Endothelial cell of umbilical vein (primary cell): ENCODE measurements at places on chromosomes 12 and 14.

DNA sequence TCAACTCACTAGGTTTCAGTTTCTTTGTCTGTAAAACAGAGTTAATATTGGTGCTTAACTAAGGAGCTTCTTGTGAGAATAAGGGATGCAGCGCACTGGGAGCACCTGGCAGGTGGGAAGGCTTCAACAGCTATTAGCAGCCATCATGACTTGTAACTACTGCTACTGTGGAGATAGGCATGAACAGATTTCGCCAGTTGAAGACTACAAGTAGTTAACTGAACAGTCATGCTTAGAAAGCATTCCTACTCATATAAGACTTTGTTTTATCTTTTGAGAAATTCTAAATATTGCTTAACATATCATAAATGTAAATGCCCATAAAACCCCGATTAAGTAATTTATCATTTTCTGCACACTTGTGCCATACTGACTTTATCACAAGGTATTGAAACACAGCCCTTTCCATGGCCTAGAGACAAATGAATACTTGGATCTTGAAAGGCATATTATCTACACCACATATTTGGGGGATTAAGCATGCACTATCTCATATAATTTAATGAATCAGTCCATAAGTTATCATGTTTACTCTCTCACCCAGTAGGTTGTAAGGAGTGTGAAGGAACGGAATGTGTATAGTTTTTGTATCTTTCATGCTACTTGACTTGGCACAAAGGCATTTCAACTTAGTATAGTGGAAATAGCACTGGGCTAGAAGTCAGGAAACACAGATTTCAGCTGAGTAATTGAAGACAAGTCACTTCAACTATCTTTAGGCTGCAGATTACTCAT is 16.1 kb downstream of the NTN4 start:
- DNase-seq, result no peak

DNA sequence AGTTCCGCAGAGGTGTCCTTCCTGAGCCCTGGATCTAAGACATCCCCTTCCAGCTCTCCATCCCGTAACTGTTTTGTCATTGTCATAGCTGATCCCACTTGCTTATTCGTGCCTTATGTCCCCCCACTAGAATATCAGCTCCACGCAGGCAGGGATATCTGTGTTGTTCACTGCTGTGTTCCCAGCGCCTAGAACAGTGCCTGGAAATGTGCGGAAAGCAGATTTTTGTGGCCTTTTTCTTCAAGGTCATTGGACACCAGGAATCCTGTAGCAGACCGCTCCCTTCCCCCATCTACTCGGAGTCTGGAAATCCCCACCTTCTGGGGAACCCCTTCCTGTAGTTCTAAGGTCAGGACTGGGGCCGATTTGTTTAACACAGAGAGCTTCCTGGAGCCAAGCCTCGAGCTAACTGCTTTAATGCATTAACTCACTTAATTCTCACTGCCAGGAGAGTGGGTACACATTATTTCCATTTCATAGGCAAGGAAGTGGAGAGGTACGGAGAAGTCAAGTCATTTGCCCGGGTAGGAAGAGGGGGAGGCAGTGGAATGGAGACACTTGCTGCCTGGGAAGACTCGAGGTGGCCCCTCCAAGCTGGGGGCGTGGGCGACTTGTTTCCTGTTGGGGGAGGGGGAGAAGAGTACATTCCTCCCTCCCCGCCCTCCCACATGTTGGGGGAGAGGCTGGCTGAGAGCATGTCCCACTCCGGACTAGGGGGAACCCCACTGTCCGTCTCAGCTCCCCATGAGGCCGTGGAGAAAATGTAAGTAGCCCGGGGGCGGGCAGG is 1.2 kb upstream of the SH2B3 start:
- DNase-seq, result peak; percentile 79

DNA sequence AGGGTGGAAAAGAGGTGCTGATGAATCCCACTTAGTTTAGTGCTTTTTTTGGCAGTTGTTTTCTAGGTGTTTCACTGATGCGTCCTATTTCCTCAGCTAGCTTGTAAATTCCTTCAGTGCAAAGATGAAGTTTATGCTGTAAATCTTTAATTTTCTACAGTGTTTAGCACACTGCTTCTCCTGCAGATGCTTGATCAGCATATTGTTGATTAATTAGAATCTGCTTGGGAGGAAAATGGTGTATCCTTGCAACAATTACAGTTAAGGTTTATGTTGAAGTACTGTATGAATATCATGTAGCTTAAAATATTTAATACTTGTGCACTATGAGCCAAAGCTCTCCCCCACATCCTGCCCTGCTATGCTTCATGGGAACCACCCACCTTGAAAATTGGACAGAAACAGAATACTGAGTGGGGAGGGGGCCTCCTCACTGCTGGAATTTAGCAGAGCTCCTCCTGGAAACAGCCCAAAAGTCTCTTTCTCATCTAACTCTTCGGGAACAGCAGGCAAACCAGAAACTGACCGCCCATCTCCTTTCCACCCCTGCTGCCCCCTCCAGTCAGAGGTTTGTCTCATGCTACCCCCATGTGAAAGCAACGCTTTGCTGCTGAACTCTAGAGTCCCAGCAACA is 20.3 kb upstream of the DHRS4 start:
- DNase-seq, result no peak

DNA sequence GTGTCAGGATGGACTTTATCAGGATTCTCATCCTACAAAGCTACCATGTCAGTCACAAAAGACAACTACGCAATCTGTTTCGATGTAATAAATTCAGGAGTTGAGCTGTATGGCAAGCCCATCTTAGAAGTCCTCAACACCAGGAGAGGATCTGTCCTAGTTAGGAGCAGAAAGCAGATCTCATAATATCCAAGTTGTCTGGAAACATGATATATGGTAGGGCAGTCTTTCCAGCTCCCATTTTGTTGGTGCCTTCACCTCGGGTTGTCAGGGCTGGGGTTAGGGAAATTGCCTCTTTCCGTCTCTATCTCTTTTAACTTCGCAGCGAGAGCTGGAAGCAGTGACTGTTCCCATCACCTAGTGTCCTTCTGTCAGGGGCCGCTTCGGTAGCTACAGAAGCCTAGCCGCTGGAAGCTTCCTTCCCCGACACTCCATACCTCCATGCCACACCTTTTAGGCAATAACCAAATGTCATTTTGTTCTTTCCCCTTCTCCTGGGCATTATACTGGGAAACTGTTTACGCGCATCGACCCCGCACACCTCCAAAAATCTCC is 1.4 kb downstream of the NIN start:
- DNase-seq, result no peak

- DNase-seq, result no peak
Observed at GRCh38 chr14:100263141-100263540, 24.2 kb downstream of the YY1 start.

GRCh38 chr14:64220466-64220865 is 73.7 kb downstream of the ESR2 start:
- no peak for DNase-seq

DNA sequence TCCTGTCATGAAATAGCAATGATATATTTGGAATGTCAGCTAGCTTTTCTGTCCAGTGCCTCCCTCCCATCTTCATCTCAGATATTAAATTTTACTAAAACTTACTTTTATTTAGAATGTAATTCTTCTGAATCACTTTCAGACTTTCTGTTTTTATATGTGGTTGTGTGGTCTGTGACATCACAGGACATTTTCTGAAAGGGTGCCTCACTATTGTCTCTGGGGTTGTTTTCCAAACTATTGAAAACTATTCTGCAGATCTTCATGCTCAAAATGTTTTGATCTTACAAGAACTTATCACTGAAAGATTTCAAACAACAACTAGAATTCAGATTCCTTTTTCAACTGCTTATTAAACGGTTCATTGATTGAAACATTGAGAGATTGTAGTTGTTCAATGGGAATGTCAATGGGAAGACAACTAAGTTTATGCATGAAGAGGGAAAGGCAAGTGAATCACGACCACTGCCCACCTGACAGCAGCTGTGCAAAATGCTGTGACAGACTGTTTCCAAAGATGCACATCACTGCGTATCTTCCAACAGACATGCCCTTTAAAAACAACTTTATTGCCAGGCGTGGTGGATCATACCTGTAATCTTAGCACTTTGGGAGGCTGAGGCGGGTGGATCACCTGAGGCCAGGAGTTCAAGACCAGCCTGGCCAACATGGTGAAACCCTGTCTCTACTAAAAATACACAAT is 51.3 kb downstream of the KLRG1 start:
- no peak for DNase-seq

- DNase-seq, result no peak
Observed at GRCh38 chr12:90794212-90794611, 160.8 kb downstream of the CCER1 start.

DNA sequence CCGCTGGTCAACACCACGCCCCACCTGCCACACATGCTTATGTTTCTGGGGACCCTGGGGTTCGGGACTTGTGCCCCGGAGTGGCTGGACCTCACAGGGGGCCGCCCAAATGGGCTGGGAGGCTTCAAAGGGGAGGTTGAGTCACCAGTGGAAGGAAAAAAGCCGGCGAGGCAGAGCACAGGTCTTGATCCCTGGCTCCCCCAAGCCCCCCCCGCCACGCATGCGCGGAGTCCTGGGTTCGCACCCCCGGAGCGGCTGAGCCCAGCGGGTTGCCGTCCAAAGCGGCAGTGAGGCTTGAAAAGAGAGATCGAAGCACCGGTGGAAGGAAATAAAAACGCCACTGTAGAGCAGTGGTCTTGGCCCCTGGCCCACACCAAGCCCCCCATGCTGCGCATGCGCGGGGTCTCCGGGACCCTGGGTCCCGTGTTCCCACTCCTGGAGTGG is 313.5 kb downstream of the ALG10 start:
- no peak for DNase-seq

GRCh38 chr14:101961746-101962502 is 2.4 kb upstream of the DYNC1H1 start:
- DNase-seq, result no peak

- no peak for DNase-seq
Observed at GRCh38 chr12:27094726-27095125, 12.3 kb upstream of the C12orf71 start.

DNA sequence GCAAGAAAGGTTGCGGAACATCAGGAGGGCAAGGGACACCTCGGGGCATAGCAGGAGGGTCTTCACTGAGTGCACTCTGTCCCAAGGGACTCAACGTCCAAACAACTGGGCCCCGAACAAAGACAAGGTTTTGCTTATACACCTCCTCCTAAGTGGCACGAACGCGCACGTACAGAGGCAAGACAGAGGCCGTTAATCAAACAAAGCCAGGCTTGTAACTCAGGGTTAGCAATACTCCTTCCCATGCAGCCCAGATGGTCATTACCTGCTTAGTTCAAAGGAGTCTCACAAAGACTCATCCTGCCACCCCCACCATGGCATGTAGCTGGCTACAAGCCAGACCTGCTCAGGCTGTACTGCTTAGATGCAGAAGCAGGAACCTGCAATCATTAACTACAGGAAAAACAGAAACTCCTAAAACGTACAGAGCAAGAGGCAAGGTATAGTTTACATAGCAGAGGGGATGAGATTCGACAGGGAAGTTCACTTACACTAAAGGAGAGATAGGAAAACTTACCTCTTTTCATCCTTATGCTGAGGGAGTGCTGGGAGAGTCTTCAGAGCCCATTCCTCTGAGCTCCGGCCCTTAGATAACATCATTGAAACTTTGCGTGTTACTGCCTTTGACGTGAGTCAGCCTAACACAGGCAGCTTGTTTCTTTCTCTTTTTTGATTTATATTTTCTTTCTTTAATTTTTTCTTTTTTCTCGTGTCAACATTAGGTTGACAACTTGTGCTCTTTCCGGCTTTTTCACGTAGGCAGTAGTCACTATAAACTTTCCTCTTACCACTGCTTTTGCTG is 1319.1 kb downstream of the TMEM121 start:
- no peak for DNase-seq

DNA sequence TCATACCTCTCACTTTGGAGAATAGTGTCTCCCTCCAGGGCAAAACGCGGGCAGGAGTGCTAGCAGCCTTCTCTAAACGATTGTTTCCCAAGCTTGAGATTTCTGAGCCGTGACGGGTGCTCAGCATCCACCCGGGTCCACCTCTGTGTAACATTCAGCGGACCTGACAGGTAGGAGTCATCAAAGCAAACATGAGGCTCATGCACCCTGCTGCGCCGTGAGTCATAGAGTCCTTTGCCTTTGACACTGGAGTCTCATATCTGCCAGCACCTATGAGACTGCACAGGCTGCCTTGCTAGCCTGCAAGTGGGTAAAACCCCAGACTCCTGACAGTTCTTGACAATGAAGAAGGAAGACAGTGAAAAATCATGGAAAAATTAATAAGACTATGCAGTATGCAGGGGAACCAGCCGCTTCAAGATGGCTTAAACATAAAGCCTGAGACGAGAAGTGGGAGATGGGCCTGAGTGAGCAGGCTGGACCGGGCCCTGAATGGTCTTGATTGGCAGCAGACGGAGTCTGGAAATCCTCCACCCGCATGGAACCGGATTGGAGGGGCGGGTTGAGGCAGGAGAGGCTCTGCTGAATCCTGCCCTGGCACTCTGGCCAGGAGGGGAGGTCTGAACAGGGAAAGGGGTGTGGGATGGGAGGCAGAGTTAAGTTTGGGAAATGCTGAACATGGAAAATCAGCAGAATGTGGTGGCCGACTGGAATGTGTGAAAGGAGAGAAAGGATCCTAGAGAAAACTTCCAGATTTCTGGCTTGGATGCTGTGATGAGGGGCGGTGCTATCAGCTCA is 54.2 kb downstream of the LGMN start:
- DNase-seq, result no peak

GRCh38 chr12:67634303-67634761 is 14.2 kb upstream of the DYRK2 start:
- DNase-seq, result no peak

- no peak for DNase-seq
Observed at GRCh38 chr12:105453316-105453715, 122.8 kb downstream of the C12orf75 start.

DNA sequence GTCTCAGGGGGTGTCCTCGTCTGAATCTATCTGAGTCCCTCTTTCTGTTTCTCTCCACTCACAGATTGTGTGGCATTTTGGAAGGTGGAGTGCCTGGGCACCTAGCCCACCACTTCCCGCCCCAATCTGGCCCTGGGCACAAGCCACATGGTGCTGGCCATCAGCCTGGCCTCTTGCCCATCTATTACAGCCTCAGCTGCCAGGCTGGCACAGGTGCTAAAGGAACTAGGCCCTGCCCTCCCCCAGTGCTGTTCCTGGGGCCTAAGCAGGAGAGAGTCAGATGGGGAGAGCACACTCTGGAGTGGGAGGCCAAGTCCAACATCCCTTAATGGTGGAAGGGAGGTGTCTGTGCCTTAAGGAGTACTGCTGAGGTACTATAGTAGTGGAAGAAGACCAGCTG is 8.3 kb upstream of the CALCOCO1 start:
- DNase-seq, result no peak

DNA sequence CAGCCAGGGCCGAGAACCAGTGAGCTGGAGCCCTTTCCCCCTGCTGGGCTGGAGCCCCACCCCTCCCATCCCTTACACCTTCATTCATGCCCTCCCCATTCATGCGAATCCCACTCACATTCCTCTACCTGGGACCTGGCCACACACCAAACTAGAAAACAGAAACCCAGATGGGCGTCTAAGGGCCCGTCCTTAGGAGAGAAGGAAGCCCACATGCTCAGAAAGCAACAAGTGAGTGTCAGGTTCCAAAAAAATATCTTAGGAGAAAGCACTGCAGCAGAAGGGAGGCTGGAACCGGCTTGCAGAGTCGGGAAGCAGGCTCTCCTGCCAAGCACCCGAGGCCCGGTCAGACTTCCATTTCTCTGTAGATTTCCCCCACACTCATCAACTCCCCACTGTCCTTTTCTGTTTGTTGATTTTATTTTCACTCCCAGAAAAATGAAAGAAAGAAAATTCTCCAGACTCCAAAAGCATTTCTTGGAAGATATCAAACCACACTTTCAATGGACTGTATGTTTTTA is 13.6 kb downstream of the BCL11B start:
- no peak for DNase-seq
